ENCODE measurements at places on chromosomes 4 and X.

GRCh38 chr4:121321466-121321865, 59.4 kb downstream of the QRFPR start:
- no peak for DNase-seq

DNA sequence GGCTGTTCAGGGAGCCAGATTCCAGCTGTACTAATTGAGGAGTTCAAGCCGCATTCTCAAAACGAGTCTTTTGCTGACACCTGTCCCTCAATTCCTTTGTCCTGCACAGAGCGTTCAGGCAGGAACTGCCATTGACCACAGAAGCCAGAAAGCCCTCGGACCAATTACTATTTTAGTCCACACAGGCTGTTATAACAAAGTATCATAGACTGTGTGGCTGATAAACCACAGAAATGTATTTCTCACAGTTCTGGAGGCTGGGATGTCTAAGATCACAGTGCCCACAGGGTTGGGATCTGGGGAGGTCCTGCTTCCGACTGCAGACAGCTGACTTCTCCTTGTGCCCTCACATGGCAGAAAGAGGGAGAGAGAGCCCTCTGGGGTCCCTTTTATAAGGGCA, 119.8 kb upstream of the ATP6AP2 start:
- no peak for DNase-seq

DNA sequence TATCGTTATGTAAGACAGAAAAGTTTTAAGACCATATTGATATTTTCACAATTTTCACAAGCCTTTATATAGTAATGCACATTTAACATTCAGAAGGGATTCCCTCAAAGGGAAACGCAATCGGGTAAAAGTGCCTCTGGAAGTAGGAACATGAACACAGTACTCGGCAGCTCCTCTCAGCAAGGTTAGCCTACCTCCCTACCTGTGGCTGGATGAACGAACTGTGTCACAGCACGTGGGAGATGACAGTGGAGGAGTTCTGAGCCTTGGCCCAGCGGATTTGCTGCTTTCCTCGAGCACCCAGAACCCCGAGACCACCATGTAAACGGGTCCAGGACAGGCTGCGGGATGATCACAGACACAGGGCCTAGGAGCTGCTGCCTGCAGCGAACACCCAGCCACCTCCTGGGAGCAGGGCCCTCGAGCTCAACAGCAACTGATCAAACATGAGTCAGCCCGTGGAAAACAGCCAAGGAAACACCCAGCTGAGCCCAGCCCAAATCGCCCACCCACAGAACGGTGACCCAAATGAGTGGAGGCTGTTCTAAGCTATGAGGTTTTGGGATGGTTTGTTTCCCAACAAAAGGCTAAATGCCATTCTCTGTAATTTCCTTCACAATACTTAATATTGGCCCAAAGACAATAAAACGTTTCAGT, 30.4 kb downstream of the FAT1 start:
- no peak for DNase-seq

- DNase-seq = no peak
These were observed 538.7 kb upstream of the NR3C2 start for GRCh38 chr4:148980782-148981480.

DNA sequence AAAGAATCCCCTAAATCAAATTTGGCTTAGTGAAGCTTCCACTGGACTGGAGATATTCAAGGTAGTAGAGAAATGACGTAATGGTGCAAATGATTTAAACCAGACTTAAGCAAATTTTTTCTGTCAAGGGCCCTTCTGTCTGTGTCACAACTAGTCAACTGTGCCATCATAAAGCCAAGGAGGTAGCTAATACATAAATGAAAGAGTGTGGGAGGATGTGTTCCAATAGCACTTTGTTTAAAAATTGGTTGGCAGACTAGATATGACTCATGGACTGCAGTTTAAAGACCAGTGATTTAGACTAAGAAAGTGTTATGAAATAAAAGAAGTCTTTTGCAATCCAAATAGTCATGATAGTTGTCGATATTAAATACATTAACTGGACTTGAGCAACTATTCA, 24.3 kb upstream of the TEX13C start:
- peak; percentile 85 for DNase-seq

- peak; percentile 2 for DNase-seq
These were observed 55.8 kb upstream of the POU4F2 start for GRCh38 chr4:146582864-146583263.

DNA sequence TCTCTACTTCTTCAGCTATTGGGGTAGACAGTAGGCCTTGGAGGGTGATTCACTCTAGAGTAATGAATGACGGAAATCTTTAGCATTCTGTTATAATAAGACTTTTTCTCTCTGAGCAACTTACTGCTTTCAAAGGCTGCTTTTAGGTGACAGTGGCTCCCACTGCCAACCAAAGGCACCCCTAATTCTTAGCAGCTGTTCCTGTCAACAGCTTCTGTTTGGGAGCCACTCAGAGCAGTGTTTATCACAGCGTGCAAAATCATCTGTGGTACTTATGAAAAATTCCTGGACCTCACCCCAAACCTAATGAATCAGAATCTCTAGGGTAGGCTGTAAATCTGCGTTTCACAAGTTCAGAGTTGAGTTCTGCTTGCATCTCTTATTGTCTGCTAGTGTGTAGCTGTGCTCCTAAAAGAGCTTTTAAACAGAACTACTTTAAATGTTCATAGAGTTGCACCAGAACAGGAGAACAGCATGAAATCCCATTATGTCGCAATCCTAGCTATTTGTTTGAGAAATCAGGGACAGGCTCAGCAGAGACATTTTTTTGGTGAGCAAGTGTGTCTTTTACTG, 52.8 kb upstream of the POU4F2 start:
- DNase-seq = no peak

DNA sequence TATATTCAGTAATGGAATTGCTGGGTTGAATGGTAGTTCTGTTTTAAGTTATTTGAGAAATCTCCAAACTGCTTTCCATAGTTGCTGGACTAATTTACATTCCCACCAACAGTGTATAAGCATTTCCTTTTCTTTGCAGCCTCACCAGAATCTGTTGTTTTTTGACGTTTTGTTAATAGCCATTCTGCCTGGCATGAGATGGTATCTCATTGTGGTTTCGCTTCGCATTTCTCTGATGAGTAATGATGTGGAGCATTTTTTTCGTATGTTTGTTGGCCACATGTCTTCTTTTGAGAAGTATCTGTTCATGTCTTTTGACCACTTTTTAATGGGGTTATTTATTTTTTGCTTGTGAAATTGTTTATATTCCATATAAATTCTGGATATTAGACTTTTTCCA, 13.6 kb upstream of the MAGED4B start:
- peak; percentile 3 for DNase-seq

DNA sequence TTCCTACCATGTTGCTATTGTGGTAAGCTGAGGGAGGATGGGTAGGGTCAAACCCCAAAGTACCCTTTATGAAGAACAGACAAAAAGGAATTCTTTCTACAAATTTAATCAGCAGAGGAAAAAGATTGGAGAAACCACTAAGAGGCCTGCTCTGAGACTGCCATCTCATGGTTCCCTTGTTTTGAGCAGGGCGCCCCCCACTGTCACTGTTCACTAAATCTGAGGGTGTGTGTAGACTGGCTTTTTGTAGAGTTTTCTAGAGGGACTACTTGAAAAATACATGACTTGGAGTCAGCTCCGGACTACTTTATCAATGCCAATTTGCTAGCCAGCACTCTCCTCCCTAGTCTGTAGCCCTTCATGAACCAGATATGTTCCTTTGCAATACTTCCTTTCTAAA, 324.8 kb downstream of the FRMPD4 start:
- no peak for DNase-seq

- DNase-seq = no peak
These were observed 147.7 kb downstream of the CPEB2 start for GRCh38 chr4:15149839-15150592.

DNA sequence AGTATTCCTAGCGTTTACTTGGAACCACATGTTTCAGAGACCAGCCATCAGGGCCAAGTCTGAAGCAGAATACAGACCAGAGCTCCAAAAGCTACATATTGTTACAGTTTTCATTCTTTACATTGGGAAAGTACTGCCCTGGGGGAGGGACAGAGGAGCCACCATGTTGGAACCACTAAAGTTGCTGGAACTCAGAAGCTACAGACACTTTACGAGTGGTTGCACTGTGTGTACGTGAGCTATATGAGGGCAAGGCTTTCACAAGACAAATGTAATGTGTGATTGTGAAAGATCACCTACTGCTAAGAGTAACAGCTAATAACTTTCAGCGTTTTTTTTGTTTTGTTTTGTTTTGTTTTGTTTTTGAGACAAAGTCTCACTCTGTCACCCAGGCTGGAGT, 11.7 kb downstream of the GPC3 start:
- DNase-seq = no peak

- peak; percentile 87 for DNase-seq
These were observed 175.3 kb downstream of the TSPAN5 start for GRCh38 chr4:98482847-98483806.

- no peak for DNase-seq
These were observed 30.2 kb upstream of the WFS1 start for GRCh38 chr4:6239486-6239885.

- DNase-seq = no peak
These were observed 44.7 kb downstream of the SLC10A7 start for GRCh38 chr4:146477054-146477453.

GRCh38 chr4:5120468-5120867, 69.2 kb downstream of the STK32B start:
- DNase-seq = no peak

DNA sequence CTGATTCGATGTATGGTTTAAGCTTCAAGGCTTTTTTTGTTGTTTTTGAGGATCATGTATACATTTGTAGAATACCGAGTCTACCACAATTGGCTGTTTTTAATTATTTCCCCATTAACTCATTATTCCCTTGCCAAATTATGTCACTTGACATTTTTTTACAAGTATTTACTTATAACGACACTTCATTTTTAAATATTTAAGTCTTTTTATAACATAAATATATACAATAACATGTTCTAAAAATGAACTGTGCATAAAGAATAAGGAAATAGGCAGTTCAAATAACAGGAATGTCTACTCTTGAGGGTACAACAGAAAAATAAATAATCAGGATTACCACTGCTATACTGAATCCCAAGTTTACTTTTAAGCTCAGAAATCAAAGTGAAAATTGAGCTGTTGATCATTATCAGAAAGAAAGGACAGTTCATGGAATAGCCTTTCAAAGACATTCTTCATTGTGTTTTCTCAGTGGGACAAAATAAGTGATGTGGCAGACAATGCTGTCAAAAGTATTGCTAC, 627.5 kb downstream of the PCDH19 start:
- no peak for DNase-seq

- no peak for DNase-seq
These were observed 381.7 kb downstream of the GPAT3 start for GRCh38 chr4:83917572-83917971.

GRCh38 chr4:48071191-48071590, 54.6 kb downstream of the NIPAL1 start:
- DNase-seq = no peak

- DNase-seq = no peak
These were observed 36.1 kb downstream of the TMEM165 start for GRCh38 chr4:55431710-55432336.

DNA sequence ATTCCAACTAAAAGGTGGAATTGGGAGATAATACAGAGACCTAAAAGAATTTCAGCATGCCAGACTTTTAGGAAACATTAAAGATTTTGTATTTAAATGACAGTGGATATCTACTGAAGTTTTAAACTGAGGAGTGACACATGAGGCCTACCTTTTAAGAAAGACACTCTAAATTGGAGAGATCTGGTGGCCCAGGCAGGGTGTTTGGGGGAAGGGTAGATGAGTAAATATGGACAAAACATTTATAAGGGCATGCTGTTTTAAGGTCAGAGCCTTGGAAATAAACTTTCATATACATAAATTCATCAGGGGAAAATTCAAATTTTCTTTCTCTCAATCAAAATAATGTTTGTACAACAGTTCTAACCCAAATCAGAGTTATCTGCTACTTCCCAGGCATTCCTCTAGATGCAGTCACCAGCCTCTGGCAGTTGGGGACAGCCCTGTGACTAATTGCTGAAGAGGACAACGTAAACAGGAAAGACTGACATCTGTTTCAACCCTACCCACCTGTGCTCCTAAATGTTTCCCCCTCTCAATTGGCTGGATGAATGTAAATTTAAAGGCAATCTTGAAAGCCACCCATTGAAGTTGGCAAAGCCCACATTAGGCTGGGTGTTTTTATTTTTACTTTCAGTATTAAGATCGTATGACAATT, 1646.9 kb upstream of the ADGRL3 start:
- DNase-seq = peak; percentile 18

GRCh38 chr4:112279882-112280315, 5.8 kb downstream of the TIFA start:
- DNase-seq = no peak

DNA sequence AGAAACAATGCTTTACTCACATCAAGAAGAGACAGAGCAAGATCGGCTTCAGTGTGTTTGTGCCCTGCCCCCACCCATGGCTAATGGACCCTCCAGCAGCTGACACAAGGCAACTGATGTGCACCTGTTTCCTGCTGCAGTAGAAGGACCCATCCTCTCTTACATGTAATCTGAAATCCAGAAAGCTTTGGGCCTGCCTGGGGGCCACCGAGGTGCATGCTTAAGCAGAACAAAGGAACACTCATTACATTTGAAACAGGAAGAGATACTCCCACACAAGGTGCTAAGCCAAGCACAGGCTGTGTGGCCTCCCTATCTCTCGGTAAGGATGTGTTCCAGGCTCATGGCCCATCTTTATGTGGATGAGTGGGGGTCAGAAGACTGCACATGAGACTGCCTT, 338.0 kb downstream of the SPOCK3 start:
- DNase-seq = no peak

GRCh38 chr4:109185548-109185947, 116.9 kb downstream of the COL25A1 start:
- no peak for DNase-seq

DNA sequence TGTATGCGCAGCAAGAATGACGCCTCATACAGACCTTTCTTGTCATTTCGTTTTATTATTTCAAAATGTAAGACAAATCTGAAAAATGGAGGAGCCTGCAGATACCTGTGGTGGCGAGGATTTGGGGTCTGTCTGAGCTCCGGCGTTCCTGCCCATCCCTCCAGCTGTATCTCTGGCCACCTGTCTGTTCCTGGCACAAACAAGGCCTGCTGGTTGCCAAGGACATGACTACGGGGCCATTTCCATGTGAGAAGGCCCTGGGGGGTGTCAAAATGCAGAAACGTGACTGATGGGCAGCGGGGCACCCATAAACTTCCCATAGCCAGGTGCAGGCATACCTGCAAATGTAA, 591 bp upstream of the TSPAN7 start:
- no peak for DNase-seq

DNA sequence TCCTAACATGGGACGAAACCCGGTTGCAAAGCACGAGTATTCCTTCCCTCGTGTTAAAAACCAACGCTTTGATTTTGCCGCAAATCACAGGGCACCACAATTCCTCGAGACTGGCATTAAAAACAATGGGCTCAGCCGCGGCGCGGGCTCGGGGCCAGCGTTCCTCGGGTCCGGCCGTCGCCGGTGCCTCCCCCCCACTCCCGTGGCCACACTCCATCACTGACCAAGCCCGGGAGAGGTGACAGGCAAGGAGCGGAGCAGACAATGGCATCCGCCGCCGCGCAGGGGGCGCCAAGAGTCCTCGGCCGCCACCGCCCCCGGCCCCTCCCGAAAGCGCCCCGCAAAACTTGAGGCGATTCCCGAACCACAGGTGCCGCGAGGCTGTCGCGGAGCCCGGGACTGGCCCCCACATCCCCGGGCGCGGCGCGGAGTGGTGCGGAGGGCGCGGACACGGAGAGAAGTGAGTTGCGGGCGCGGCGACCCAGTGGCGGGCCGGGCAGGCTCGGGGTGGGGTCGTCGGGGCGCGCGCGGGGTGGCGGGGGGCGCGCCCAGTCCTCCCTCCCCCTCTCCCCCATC, 445 bp downstream of the AP1S2 start:
- peak; percentile 34 for DNase-seq
